ENCODE measurements at places on chromosomes 16 and 17.

DNA sequence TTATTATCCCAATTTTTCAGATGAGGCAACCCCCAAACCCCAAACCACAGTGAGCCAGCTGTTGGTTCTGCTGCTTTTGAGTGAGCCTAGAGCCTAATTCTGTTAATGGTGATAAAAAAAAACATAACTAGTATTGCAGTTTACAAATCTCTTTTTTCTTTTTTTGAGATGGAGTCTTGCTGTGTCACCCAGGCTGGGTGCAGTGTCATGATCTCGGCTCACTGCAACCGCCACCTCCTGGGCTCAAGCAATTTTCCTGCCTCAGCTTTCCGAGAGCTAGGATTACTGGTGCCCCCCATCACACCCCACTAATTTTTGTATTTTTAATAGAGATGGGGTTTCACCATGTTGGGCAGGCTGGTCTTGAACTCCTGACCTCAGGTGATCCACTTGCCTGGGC lies 3.1 kb downstream of the WNT9B start:
- DNase-seq, result peak; percentile 8

- DNase-seq, result no peak
These were observed 126.1 kb upstream of the FOXF1 start for GRCh38 chr16:86384263-86384649.

DNA sequence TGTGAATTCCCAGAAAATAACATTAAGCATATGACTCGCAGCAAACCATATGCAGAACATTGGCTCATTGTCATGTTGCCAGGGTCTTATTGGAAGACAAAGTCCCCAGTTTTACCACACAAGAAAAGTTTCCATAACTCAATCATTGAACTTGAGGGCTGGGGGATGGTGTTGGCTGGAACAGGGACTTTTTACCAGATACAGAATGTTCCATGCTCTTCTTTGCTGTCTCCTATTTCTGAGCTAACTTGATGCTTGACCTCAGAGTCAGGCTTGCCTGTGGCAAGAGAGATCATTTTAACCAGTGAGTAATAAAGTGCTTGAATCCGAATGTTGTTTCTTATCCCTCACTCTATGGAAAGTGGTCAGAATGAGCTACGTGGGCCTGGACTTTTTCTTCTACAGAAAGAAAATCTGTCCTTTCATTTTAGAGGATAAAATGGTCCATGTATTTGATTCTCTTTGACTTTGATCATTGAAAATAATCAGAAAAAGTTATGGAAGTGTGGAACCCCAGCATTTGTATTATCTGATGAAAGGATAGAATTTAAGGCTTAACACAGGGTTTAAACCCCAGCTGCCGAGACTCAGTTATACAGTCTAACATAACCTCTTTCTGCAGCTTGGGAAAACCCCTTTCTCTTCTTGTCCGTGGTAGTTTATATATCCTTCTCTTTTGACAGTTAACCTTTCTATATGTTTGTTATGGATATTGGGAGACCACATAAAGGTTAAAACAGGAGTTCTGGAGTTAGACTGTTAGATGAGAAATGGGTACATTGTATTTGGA lies 67.0 kb downstream of the TUBD1 start:
- DNase-seq, result no peak

DNA sequence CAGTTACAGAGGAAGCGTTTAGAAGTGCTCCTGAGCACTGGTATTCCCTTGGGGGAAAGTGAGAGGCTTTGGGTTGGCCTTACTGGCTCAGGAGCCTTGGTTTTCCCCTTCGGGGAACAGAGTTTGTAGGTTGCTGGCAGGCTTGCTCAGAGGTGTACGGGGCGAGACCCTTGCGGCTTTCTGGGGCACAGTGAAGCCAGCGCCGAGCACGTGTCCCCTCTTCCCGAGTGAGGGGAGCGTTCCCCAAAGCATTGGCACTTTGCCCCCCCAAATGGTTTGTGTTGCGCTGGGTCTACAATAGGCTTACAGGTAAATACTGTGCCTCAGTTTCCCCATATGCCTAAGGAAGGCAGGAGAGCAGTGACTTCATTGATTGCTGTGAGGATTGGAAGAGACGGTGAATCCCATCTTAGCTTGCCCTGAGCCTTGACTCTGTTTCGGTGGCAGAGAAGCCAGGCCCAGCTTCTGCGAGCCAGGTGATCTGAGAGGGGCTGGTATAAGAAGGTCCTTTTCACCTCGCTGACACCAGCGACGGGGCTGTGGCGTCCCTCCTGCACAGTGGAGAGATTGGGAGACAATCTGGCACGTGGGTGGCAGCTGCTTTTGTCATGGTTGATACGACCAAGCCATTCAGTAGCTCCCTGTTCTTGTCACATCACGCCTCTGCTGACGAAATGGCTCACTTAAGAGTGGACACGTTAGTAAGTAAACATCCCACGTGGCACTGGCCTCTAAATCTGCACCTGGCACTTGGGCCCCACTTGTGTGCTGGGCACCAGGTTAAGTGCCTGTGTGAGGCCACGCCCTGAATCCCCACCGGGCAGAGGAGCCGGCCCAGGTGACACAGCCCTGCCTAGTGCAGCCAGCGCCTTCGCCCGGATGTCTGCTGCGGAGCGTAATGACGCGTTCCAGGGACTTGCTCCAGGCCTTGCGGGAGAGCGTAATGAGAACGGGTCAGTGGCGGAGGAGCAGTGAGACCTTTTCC lies 55.0 kb downstream of the MEAK7 start:
- DNase-seq, result peak; percentile 67

- no peak for DNase-seq
These were observed 42.7 kb downstream of the BANP start for GRCh38 chr16:87993901-87994300.

DNA sequence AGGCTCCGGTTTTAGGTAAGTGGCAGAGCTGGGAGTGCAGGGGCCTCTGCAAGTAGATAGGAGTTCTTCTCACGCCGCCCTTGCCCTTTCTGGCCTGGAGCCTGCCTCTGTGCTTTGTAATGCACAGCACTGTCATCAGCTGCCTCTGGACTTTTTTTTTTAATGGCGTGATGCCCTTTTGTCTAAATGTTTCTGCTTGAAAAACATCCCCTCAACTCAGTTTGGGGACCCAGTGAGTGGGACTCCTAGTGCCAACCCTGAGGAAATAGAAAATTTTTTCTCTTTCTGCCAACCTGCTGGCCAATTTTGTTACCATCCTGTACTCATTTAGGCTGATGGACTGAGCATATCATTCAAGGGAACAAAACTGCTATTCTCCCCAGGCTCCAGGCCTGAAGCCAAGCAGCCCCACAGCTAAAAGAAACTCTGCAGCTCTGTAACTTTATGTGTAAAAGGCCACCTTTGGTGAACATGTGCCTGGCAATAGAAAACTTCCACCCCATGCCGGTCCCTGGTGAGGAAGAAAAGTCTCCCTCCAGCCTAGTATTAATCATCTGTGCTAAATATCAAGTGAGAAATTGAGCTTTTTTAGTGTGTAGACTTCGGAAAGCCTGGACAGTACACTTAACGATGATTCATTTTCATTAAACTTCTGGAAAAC lies 22.5 kb downstream of the SLC6A2 start:
- DNase-seq, result no peak

DNA sequence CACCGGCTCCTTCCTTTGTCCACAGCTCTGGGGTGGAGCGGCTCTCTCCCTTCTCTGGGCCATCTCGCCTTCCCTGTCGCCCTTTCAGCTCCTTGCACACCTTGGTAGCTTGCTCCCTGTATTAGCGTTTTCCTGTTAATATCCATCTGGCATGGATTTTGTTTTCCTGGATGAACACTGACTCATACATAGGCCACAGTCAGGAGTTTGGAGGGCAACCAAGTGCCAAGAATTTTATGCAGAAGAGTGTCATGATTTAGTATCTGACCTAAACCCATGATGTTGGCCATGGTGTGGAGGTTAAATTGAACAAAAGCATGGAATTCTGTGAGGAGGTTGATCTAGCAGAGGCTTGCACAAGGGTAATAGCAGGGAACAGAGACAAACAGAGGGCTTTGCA lies 180.9 kb downstream of the AIPL1 start:
- no peak for DNase-seq

DNA sequence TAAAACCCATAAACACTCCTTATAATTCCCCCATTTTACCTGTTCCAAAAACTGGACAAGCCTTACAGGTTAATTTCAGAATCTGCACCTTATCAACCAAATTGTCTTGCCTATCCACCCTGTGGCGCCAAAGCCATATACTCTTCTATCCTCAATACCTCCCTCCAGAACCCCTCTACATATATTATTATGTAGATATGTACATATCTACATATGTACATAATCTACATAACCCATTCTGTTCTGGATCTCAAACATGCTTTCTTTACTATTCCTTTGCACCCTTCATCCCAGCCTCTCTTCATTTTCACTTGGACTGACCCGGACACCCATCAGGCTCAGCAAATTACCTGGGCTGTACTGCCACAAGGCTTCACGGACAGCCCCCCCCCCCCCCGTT lies 12.0 kb upstream of the ENDOV start:
- DNase-seq, result no peak

DNA sequence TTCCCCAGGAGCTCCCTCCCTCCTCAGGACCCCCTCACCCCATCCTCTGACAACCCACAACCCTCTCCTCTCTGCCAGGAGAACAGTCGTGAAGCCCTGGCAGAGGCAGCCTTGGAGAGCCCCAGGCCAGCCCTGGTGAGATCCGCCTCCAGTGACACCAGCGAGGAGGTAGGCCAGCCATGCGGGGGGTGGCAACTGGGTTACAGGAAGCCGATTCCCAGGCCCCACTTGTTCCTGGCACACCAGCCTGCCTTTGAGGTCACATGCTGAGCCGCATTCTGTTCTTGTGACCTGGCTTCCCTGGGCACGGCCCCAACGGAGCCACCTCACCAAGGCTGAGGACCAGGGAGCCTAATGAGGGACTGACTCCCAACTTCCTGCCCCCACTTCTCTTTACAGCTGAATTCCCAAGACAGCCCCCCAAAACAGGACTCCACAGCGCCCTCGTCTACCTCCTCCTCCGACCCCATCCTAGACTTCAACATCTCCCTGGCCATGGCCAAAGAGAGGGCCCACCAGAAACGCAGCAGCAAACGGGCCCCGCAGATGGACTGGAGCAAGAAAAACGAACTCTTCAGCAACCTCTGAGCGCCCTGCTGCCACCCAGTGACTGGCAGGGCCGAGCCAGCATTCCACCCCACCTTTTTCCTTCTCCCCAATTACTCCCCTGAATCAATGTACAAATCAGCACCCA lies 7.9 kb downstream of the NAT9 start:
- no peak for DNase-seq

- DNase-seq, result no peak
These were observed 31.9 kb downstream of the PLCG2 start for GRCh38 chr16:81810894-81811538.

DNA sequence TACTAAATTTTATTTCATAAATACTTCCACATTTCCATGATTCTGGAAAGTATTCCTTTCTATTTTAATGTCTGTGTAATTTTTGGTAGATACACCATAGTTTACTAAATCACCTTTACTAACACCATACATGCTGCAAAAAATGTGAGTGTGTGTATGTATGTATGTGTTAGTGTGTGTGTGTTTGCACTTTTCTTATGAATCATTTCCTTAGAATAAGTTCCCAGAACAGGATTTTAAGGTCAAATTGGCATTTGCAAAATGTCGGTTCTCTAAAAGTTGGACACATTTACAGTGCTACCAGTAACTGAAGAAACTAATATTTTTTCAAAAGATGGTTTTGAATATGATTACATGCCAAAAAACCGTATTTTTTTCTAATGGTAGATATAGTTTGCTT lies 137.1 kb downstream of the CYB561 start:
- DNase-seq, result no peak

DNA sequence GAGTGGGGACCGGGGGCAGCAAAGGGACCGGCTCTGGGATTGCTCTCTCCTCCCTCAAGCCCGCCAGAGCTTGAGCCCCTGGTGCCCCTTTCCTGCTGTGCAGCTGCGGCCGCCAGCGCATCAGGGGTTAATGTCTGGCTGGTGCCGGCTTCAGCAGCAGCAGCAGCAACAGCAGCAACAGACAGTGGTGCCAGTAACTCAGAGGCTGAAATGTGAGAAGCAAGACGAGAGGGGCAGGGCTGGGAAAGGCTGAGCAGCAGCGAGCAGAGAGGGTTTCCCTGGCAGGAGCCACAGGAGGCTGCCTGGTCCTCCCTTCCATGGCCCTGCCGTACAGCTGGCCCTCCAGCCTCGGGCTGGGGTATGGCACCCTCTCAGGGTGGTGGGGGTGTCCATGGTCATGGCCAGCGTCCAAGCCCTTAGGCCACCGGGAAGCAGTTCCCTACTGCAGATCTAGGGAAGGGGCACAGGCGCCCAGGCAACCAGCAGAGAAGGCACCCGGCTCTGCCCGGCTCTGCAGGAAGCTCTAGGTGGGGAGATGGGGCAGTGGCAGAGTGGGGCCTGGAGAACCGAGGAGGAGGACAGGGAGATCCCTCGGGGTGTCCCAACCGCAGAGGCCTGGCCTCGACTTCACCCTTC lies 21.1 kb upstream of the TFAP4 start:
- DNase-seq, result no peak

- peak; percentile 77 for DNase-seq
These were observed 17.5 kb downstream of the FANCA start for GRCh38 chr16:89798832-89799370.

- DNase-seq, result peak; percentile 15
These were observed 31.9 kb upstream of the HEATR6 start for GRCh38 chr17:60110586-60110985.

GRCh38 chr17:38742411-38743308 lies 5.5 kb downstream of the PCGF2 start:
- peak; percentile 58 for DNase-seq

- DNase-seq, result no peak
These were observed 6.6 kb downstream of the NPLOC4 start for GRCh38 chr17:81630274-81630673.

DNA sequence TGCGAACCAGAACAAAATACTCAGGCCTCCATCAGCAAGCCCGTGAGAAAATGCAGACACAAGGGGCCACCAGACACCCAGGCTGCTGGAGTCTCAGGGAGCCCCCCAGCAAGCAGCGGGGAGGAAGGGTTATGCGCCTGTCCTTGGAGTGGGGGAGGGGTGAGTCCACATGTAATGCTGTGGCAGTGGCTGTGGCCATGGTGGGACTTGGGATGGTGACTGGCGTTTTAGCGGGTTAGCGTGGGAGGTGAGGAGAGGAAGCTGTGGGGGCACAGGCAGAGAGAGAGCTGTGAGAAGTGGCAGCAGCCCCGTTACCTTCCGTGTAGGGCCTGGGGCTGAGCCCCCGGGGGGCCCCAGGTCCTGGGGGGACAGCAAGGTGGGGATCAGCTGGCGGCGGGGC lies 58.3 kb downstream of the SRCIN1 start:
- no peak for DNase-seq

- no peak for DNase-seq
These were observed 69.3 kb downstream of the PLCG2 start for GRCh38 chr16:81848306-81848853.

- DNase-seq, result no peak
These were observed 19.9 kb upstream of the KPNB1 start for GRCh38 chr17:47629826-47630225.

GRCh38 chr17:50686494-50687199 lies 21.1 kb downstream of the ANKRD40 start:
- DNase-seq, result no peak

GRCh38 chr16:48558371-48558841 lies 51.6 kb downstream of the N4BP1 start:
- no peak for DNase-seq

GRCh38 chr17:4008082-4008435 lies 43.8 kb upstream of the ATP2A3 start:
- DNase-seq, result no peak

- peak; percentile 91 for DNase-seq
These were observed 9.4 kb downstream of the RPL19 start for GRCh38 chr17:39209317-39210092.

- peak; percentile 81 for DNase-seq
These were observed 513 bp downstream of the CRLF3 start for GRCh38 chr17:30824002-30824355.
